ENCODE measurements at places on chromosomes 2 and 18.

- DNase-seq, result no peak
- H3K36me3 ChIP-seq, result no peaks in the 10 kb centered on the region
- H3K4me1 ChIP-seq, result peaks cover 1% of the 10 kb centered on the region
- H3K27me3 ChIP-seq, result no peaks in the 10 kb centered on the region
- H3K27ac ChIP-seq, result no peak overlapping the region
Measured at GRCh38 chr2:226211439-226211838, 588.2 kb downstream of the IRS1 start.

DNA sequence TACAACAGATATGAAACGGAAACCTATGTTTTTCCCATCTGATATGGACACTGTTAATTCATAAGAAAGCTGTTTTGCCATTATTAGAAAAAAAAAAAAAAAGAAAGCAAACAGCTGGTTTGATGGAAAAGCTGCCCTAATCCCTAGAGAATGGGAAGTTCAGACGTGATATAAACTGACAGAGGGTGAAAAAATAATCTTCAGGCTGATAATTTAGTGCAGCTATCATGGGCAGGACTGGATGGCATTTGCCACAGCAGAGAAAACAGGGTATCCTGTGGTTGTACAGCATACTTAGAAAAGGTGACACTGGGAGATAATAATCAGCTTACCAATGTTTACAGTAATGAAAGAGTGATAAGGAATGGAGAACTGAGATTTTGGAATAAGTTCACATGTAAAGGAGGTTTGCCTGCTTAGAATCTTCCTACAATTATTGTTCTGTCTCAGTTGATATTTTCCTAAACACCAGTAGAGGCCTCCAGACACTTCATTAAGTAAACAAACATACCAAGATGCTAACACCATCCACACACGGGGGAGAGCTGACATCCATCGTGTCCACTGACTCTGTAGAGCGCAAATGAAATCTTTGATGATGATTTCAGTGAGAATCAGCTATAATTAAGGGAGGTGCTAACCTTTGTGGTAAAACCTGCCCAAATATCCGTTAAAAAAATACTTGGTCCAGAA is 211.6 kb upstream of the MMADHC start:
- no peaks in the 10 kb centered on the region for H3K36me3 ChIP-seq
- no peak for DNase-seq
- no peaks in the 10 kb centered on the region for H3K4me1 ChIP-seq
- no peaks in the 10 kb centered on the region for H3K27me3 ChIP-seq
- H3K27ac ChIP-seq, result no peak overlapping the region

GRCh38 chr18:63575681-63576080 is 11.5 kb upstream of the SERPINB13 start:
- no peak overlapping the region for H3K4me3 ChIP-seq
- no peak for DNase-seq
- no peak overlapping the region for H3K27ac ChIP-seq
- H3K36me3 ChIP-seq, result no peaks in the 10 kb centered on the region
- no peaks in the 10 kb centered on the region for H3K4me1 ChIP-seq

GRCh38 chr2:194301946-194302345 is 1355.1 kb upstream of the SLC39A10 start:
- H3K27me3 ChIP-seq, result no peaks in the 10 kb centered on the region
- no peak overlapping the region for H3K4me3 ChIP-seq
- H3K36me3 ChIP-seq, result no peaks in the 10 kb centered on the region
- no peaks in the 10 kb centered on the region for H3K4me1 ChIP-seq
- DNase-seq, result no peak
- no peak overlapping the region for H3K27ac ChIP-seq

- no peaks in the 10 kb centered on the region for H3K4me1 ChIP-seq
- no peaks in the 10 kb centered on the region for H3K27me3 ChIP-seq
- H3K4me3 ChIP-seq, result no peak overlapping the region
- H3K27ac ChIP-seq, result no peak overlapping the region
- no peak for DNase-seq
Measured at GRCh38 chr2:140718999-140719398, 1411.8 kb downstream of the LRP1B start.

DNA sequence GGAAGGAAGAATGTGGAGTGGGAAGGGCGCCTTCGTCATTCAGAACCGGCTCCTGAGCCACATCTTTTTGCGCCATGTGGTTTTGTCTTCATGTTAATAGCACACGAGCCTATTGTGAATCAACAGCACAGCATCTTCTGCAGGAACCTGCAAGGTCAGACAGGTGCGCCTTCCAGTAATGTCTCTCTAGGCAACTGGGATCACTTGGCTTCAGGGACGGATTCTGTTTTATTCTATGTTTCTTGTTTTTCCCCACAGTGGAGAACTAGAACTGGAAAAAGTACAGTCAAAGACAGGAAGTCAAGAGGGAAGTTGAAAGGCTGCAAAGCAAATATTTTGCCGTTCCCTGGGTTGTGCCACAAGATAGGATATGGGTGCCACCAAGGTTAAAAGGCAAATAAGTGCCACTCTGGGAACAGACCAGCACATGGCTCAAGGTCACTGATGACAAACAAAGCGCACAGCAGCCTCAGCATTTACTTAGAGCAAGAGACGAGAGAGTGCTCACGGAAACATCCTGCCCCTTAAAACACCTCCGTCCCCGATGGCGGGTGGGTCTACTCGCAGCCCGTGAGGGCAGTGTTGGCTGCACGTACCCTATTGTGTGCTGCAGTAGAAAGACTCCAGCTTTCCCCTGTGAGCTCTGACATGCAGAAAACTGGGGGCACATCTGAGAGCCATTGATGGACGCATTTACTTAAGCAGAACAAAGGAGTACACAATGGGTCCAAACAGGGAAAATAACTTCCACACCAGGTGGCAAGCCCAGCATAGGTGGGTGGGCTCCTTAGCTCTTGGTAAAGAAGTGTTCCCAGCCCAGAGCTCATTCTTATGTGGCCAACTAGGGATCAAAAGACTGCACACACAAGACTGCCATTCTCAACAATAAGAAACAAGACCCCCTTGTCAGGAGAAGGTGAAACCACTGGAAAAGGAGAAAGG is 107.2 kb upstream of the PARD3B start:
- H3K27ac ChIP-seq, result no peak overlapping the region
- H3K36me3 ChIP-seq, result no peaks in the 10 kb centered on the region
- peaks cover 4% of the 10 kb centered on the region for H3K4me1 ChIP-seq
- DNase-seq, result no peak
- H3K27me3 ChIP-seq, result no peaks in the 10 kb centered on the region

DNA sequence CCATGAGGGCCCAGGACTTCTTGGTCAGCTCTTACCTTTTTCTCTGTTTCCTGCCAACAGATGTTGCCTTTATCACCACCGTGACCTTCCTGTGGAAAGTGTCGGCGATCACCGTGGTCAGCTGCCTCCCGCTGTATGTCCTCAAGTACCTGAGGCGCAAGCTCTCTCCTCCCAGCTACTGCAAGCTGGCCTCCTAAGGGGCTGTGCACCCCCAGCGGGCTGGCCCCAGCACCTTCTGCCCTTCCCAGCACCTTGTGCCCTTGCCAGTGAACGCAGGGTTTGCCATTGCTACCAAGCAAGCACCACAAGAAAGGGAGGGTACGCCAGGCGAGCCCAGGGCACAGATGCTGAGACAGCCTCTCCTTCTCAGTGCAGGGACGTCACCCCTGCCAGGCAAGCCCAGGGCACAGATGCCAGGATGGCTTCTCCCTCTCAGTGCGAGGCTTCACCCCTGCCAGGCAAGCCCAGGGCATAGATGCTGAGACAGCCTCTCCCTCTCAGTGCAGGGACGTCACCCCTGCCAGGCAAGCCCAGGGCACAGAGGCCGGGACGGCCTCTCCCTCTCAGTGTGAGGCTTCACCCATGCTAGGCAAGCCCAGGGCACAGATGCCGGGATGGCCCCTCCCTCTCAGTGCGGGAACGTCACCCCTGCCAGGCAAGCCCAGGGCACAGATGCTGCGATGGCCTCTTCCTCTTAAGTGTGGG is 18.4 kb upstream of the NFATC1 start:
- H3K4me1 ChIP-seq, result peaks cover 2% of the 10 kb centered on the region
- no peak for DNase-seq
- no peaks in the 10 kb centered on the region for H3K27me3 ChIP-seq
- no peak overlapping the region for H3K4me3 ChIP-seq
- no peaks in the 10 kb centered on the region for H3K36me3 ChIP-seq

GRCh38 chr18:50982802-50983179 is 15.0 kb downstream of the ELAC1 start:
- no peaks in the 10 kb centered on the region for H3K36me3 ChIP-seq
- no peak overlapping the region for H3K27ac ChIP-seq
- H3K4me3 ChIP-seq, result no peak overlapping the region

GRCh38 chr2:138622613-138623012 is 121.0 kb downstream of the SPOPL start:
- no peaks in the 10 kb centered on the region for H3K27me3 ChIP-seq
- no peak overlapping the region for H3K4me3 ChIP-seq
- DNase-seq, result no peak

GRCh38 chr2:10932345-10933151 is 20.8 kb downstream of the KCNF1 start:
- no peak for DNase-seq
- no peaks in the 10 kb centered on the region for H3K36me3 ChIP-seq
- no peaks in the 10 kb centered on the region for H3K27me3 ChIP-seq
- no peaks in the 10 kb centered on the region for H3K4me1 ChIP-seq

- no peak overlapping the region for H3K4me3 ChIP-seq
- no peaks in the 10 kb centered on the region for H3K27me3 ChIP-seq
- no peak for DNase-seq
Measured at GRCh38 chr2:170371231-170371998, 193.5 kb downstream of the MYO3B start.

GRCh38 chr18:45102863-45103262 is 422.2 kb downstream of the SETBP1 start:
- H3K4me3 ChIP-seq, result no peak overlapping the region
- H3K36me3 ChIP-seq, result no peaks in the 10 kb centered on the region
- no peak overlapping the region for H3K27ac ChIP-seq

- no peaks in the 10 kb centered on the region for H3K36me3 ChIP-seq
- no peaks in the 10 kb centered on the region for H3K27me3 ChIP-seq
- H3K4me1 ChIP-seq, result no peaks in the 10 kb centered on the region
- no peak overlapping the region for H3K4me3 ChIP-seq
- no peak overlapping the region for H3K27ac ChIP-seq
Measured at GRCh38 chr2:38815936-38816335, 37.9 kb downstream of the GEMIN6 start.

DNA sequence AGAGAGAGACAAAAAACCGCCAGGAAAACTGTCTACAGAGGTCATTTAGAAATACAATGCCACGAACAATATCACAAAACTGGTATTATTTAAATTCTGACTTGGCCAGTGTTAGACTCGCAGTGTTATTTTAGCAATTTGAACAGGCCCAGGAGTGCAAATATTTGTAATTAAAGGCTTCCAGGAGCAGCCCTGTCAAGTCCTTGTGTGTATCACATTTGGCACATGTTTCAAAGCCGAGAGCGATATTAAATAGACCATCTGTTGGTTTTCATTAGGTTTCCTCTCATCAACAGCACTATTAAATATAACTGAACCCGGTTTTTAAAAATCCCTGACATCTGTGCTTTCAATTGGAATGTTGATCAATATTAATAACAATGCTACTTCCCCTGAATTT is 656.9 kb downstream of the TSN start:
- no peak overlapping the region for H3K4me3 ChIP-seq
- no peak for DNase-seq
- no peaks in the 10 kb centered on the region for H3K27me3 ChIP-seq
- H3K36me3 ChIP-seq, result no peaks in the 10 kb centered on the region
- no peak overlapping the region for H3K27ac ChIP-seq

DNA sequence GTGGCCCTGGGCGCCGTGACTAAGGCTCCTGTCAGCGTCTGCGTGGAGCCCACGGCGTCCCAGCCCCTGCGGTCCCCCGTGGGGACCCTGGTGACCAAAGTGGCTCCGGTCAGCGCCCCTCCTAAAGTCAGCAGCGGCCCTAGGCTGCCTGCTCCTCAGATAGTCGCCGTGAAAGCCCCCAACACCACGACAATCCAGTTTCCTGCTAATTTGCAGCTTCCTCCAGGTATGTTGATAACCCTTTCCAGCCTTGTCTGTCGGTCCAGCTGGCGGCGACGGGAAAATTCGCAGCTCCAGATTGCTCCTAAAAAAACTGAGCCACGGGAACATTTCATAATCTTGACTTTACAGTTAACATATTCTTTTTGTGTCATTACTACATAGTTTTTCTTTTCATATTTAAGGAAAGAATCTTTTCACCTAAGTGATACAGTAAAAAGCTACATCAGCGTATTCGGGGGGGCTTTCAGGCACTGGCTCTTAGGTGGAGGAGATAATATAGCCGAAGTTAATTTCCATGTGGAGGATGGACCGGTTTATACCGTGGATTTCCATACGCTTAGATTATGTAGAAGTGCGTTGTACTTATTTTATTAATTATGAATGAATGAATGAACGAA is 916 bp downstream of the TAF4B start:
- peak overlapping the region; percentile 75 for H3K4me3 ChIP-seq
- H3K4me1 ChIP-seq, result peaks cover 5% of the 10 kb centered on the region
- no peaks in the 10 kb centered on the region for H3K36me3 ChIP-seq

DNA sequence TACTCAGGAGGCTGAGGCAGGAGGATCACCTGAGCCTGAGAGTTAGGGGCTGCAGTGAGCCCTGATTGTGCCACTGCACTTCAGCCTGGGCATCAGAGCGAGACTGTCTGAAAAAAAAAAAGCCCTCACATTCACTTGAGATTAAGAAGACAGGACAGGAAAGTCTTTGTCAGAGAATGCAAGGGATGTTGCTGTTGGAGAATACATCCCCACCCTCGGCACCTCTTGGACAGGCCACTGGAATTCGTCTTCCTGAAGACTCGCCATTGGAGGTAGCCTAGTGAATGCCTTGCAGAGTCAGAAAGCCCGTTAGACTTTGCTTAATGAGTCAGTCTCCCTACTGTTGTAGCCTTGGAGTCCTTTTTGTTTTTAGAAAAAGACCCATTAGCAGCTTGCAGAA is 205.6 kb downstream of the FAM210A start:
- no peak overlapping the region for H3K27ac ChIP-seq
- H3K36me3 ChIP-seq, result no peaks in the 10 kb centered on the region
- DNase-seq, result no peak

GRCh38 chr18:58416704-58417683 is 211.9 kb downstream of the ALPK2 start:
- H3K27ac ChIP-seq, result no peak overlapping the region
- no peak overlapping the region for H3K4me3 ChIP-seq
- no peak for DNase-seq
- no peaks in the 10 kb centered on the region for H3K36me3 ChIP-seq
- H3K4me1 ChIP-seq, result no peaks in the 10 kb centered on the region
- H3K27me3 ChIP-seq, result no peaks in the 10 kb centered on the region

DNA sequence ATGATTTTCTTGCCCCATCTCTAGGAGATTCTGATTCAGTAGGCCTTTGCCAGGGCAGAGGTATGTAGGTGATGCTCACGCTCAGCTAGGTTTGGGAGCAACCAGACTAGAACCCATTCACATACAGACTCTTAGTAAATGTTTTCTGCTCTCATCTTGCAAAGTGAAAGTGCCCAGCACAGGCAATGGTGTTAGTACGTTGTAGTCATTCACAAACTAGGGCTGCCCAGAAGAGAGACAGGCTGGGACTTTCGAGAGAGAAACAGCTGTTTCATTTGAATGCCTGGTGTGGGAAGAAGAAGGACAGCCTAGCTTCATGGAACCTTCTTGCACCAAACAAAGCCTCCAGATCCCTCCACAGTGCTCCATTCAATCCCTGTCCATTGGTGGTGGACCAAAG is 19.4 kb downstream of the DDX18 start:
- no peaks in the 10 kb centered on the region for H3K36me3 ChIP-seq
- peaks cover 2% of the 10 kb centered on the region for H3K4me1 ChIP-seq
- no peak for DNase-seq
- no peak overlapping the region for H3K27ac ChIP-seq
- H3K27me3 ChIP-seq, result no peaks in the 10 kb centered on the region
